ENCODE measurements at places on chromosomes 7 and 10. TPM values are rescaled to one million over a fixed set of nuclear protein-coding genes. Genes with fewer than 3 reads are reported as not detected.

- DNase-seq: no peak
Observed at GRCh38 chr10:66167816-66168215, 758.0 kb upstream of the LRRTM3 start.

DNA sequence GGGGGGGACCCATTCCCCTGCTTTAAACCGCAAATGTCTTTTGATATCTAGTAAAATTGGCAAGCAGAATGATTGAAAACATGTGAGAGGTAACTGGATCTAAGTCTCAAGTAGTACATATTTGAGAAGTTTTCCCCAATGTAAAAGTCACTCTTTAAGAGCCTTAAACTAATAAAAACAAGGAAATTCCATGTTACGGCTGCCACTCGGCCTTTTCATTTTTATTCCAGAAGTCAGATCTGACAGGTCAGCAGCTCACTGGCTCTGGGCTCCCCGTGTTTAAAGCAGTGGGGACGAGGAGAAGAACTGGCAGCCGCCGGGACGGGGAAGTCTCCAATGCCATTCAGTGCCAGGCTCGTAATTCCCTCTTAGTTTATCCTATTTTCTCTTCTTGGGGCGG, 80.7 kb downstream of the CUX1 start:
- DNase-seq: no peak

DNA sequence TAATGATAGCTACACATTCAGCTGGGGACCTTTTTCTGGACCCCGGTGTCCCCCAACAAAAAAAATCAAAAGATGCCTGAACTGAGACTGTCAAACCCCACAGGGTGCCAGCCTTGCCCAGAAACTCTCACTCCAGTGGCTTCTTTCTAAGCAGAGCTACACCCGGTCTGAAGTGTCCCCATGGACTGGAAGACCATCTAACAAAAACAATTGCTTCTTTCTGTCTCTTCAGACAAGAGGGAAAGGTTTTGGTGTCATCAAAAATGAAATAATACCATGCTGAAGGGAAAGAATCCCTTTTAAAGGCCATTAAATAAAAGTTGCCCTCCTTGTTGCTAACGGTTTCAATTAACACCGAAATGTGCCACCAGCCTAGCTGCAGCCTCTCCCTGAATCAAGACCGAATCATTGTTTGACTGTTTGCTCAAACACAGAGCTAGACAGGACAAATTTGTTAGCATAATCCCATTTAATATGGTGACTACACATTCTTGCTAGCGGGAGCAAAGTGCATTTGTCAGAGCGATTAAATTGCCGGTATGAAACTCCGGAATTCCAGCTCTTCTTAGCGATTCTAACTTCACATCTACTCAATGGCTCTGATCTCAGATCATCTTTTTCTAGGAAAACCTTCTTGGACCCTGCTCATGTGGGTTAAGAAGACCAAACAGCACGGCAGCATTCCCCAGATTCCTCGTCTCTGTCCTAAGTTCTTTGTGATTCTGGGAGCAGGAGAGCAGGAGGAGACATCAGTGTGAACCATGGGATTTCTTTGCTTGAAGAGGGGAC, 397.5 kb upstream of the PRKCQ start:
- no peak for DNase-seq

- peak; percentile 65 for DNase-seq
Observed at GRCh38 chr10:89032141-89032891, 41.7 kb downstream of the FAS start.

GRCh38 chr7:71633551-71634008, 501.6 kb downstream of the GALNT17 start:
- peak; percentile 1 for DNase-seq

DNA sequence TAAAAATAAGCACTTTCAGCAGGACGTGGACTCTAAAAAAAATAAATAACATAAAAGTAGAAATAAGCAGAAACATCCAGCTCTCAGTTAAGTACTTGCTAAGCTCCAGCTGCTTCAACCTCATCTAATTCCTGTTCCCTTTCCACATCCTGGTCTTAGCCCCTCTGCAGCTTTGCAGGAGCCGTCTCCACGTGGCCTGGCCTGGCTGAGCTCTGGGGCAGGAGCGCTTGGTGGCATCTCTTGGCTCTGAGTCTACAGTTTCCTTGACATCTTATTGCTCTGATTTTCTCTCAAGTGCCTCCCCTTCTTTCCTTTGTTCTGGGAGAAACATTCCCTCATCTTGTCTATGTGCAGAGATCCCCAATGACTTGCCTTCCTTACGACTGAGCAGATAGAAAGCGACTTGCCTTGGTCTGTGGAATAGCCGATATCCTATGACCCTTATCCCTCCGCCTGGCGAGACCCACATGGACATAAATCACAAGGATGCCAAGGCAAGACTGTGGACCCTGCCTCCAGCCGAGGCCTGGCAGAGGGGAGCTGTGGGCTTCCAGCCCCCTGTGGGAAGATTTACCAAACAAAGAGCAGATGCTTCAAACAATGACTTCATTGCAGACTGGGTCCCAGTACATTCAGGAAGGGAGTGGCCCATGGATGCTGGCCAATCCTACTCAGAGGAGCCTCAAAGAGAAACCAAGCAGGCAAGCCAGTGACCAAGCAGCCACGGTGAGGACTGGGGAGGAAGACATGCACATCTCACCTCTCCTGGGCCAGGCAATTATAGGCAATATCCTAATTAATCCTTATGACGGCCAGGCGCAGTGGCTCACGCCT, 61.9 kb downstream of the SPOCK2 start:
- DNase-seq: no peak

- DNase-seq: peak; percentile 23
Observed at GRCh38 chr7:48182718-48183369, 11.6 kb downstream of the ABCA13 start.

GRCh38 chr7:76063525-76063924, 15.6 kb downstream of the MDH2 start:
- no peak for DNase-seq

GRCh38 chr10:6215683-6216484, 13.2 kb downstream of the PFKFB3 start:
- no peak for DNase-seq

DNA sequence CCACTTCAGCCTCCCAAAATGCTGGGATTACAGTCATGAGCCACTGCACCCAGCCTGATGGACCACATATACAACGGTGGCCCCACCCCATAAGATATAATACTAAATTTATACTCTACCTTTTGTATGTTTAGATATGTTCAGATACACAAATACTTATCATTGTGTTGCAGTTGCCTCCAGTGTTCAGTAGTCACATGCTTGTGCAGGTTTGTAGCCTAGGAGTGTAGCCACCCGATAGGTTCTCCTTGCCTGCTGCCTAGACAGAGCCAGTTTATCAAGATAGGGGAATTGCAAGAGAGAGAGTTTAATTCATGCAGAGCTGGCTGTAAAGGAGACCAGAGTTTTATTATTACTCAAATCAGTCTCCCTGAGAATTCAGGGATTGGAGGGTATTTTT, 9.6 kb downstream of the CCL24 start:
- no peak for DNase-seq

DNA sequence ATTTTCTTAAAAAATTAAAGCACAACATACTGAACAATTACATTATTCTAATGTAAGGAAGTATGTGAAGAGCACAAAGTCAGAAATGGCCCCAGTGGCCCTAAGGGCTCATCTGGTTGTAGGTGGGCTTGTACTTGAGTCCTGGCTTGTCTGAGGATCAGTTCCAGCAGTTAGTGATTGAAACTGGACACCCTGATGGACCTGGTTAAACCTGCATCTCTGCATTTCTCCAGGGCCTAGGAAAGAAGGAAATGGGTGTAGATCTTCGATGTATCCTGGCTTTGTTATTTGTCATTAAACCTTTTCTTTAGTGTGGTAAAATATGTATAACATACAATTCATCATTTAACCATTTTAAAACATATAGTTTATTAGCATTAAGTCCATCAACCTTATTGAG, 9.7 kb upstream of the AKR1C2 start:
- DNase-seq: no peak

GRCh38 chr10:113427236-113427735, 125.6 kb upstream of the HABP2 start:
- DNase-seq: no peak

Gene ZNF239
- polyA plus RNA-seq: 6.9 TPM

Gene MACC1
- polyA plus RNA-seq: 0.07 TPM

Gene SLC18A3
- polyA plus RNA-seq: not detected

Gene TFR2
- polyA plus RNA-seq: 0.06 TPM

Gene VWDE
- polyA plus RNA-seq: 0.02 TPM
